ENCODE measurements at places on chromosomes 6 and 20.

DNA sequence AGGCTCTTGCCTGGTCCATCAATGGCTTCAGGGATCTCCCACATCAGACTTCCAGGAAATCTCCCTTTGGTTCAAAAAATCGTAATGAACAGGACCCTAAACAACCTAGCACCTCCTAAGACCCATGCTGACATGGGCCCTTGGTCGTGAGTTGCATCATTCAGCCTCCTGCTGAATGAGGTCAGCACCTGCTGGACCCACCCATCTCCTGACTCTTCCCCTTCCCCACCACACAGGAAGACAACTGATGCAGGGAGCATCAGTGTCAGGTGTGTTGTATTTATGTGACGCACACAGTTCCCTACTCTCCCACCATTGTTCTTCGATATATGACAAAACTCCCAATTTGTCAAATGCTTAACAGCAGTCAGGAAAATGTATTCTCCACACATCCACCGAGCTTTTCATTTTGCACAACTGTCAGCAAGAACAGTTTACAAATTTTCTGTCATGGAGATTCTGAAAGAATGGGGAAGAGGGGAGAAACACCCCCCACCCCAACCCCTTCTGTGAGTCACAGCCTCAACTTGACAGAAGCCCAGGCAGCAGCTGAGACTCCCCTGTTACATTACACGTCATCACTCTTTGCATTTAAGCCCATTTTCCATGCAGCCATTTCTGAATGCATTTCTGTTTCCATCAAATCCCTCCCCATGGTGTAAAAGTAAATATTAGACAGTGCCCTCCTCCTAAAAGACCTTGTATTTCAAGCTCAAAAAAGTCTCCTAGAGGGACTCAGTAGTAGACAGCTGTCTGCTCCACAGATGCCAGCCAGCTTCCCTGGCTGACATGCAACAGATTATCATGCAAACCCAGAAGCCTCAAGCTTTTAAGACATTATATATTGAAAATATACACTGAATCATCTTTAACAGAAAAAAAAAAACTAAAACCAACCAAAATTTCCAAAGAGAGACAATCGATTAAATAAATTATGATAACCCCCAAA is 577.5 kb downstream of the PTPRT start:
- DNase-seq = no peak

DNA sequence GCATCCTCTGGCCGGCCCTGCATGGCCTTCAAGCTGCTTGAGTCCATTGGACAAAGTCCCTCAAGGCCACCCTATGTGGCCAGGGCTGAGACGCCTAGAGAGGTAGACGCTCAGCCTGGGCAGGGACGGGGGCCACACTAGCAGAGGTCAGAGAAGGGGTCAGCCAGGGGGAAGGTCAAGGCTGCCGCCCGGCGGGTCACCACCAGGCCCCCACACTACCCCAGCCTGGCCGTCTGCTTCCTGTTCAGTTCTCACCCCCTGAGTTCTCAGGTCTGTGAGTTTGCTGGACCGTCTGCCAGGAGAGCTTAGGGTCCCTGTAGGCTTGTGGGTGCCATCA is 37.3 kb downstream of the NTSR1 start:
- DNase-seq = no peak

DNA sequence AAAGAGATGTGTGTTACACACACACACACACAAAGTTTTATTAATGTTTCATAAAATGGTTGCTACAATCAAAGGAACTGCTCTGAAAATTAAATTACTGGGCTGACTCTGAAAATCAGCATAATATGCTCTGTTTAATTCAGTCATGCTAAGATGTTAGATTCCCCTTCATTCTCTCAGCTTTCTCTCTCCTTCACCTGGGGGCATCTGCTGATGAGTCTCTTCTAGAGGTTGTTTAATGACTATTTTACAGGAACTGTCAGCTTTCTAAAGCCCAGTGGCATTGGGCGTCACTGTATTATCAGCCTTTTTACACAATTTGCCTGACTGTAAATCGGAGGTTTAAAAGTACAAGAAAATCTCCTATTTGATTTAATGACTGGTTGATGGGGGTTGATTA is 559.7 kb upstream of the POU3F2 start:
- DNase-seq = no peak

DNA sequence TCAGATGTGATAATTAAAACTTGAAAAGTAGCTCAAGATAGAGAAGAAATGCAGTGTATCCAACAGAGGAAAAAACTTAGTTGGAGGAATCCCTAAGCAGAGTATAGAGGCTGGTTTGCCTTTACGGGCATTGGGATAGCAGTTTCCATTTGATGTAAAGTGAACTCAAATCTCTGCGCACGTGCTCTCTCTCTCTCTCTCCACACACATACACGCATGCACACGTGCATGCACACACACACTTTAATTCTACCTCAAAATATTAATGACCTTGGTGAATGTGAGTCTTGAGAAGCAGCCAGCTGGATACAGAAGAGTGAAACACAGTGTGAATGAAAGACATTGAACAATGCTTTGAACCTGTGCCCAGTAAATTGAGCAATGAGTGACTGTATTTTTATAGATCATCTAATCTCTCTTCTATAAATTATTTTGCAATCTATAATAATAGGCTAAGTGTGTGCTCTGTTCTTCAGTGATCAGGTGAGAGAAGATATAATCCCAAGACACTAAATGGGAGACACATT is 247.7 kb upstream of the FAM83B start:
- DNase-seq = no peak

DNA sequence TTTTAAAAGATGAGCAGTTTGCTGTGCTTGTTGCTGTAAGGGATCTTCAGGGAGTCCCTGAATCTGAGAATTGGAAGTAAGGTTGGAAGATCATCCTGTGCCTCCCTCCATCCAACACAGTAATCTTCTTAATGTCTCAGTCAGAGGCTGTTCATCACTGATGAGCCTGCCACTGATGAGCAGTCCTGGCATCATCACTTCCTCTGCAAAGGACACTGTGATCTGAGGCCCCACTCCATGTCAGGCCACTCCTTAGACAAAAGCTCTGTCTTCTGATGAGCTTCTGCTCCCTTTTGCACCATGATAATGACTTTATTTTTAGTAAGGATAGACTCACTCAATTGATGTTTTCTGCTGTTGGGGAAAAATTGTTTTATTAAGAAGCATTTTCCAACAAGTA is 121.0 kb downstream of the UST start:
- no peak for DNase-seq

Measured in progenitor cell of endocrine pancreas (in vitro differentiated cells).